Midbrain (tissue), 1 donor: ENCODE measurements at places on chromosomes 6 and 20.

DNA sequence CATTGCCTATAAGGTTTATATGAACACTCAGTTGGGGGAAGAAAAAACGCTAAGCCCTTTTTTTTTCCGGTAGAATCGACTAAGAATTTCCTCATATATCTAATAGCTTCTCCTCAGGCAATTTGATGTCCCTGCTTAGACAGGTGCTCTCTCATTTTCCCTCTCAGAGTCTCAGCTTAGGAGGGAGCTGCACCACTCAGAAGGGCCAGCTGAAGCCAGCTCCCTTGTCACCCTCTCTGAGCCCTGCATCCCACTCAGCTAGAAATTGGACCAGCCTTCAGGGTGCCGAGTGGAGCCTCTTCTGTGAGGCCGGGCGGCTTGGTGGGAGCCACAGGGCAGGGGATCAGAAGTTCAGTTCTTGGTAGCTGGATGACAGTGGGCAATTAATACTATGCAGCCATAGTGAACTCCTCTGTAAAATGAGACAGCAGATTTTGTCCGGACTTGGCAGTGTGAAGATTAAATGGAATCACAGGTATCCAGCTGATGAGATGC is 368.5 kb downstream of the MAFB start:
- no peak for DNase-seq

DNA sequence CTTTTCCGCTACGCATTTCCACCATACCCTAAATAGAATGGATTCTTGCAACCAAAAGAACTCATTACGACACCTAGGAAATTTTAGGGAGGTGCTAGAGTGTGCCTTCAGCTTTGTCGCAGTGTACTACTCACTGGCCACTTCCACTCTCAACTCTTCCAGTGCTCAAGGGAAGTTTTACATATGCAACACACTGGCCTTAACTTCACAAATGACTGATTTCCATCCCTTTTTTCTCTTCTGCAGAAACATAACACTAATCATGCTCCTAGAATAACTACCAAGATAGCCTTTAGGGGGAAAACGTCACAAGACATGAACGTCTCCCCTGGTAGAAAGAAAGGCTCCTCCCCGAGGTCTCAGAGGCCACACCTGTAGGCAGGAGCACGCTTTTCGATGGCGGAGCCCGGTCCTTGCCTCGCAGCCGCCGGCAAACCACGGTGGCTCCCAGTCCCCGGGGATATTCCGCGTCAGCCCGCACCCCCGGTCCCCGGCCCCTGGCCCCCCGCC is 584 bp downstream of the LYRM4 start:
- peak; percentile 48 for DNase-seq

GRCh38 chr6:156098839-156099238 is 643.2 kb upstream of the NOX3 start:
- DNase-seq, result no peak

DNA sequence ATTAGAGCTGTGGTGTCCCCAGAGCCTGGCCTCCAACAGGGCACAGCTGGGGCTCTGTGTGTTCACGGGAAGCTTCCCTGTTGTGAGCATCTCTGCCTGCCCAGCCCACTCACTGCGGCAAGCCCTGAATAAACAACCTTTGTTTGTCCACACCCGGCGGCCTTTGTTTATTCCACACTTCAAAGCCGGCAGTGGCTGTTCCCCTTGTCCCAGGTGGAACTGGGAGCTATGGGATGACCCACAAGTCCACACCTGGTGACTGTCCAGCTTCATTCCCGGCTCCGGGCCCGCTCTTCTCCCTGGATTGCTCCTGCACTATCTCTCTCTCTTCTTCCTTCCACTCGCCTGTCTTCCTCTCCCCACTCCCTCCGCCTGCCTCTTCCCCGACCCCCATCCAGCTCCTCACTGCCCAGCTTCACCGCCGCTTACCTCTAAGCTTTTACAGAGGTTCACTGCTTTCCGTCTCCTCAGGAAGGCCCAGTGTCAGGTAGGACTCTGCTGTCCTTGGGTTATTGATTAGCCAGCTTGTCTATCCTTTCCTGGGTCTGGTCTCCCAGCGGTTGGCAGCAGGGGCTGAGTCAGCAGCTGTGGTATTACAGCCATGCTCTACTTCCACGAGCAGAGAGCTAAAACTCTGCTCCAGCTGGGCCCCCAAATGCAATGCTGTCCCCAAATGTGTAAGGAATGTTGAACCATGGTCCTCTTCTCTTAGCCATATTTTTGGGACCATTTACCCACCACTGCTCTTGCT is 17.8 kb downstream of the DACT2 start:
- DNase-seq, result no peak

GRCh38 chr20:60085551-60086132 is 127.4 kb downstream of the CDH26 start:
- DNase-seq, result no peak

DNA sequence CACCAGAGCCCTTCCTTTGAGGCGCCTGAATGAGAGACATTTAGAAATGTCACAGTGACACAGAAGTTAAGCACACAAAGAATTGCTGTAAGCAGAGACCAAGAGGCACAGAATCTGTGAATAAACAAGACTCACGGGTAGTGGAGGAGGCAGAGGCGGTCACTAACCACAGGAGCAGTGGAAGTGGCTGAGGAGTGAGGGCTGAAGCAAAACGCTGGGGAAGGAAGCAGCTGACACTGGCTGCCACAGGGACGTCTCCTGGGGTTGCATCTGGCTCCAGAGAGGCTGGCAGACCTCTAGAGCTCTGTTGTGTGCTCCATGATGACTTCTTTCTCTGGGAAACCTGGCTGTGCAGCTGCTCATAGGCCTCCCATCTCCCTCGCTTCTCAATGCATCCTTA is 65.0 kb upstream of the SLC2A12 start:
- peak; percentile 36 for DNase-seq

- no peak for DNase-seq
Observed at GRCh38 chr6:61887423-61887822, 398.6 kb downstream of the KHDRBS2 start.

DNA sequence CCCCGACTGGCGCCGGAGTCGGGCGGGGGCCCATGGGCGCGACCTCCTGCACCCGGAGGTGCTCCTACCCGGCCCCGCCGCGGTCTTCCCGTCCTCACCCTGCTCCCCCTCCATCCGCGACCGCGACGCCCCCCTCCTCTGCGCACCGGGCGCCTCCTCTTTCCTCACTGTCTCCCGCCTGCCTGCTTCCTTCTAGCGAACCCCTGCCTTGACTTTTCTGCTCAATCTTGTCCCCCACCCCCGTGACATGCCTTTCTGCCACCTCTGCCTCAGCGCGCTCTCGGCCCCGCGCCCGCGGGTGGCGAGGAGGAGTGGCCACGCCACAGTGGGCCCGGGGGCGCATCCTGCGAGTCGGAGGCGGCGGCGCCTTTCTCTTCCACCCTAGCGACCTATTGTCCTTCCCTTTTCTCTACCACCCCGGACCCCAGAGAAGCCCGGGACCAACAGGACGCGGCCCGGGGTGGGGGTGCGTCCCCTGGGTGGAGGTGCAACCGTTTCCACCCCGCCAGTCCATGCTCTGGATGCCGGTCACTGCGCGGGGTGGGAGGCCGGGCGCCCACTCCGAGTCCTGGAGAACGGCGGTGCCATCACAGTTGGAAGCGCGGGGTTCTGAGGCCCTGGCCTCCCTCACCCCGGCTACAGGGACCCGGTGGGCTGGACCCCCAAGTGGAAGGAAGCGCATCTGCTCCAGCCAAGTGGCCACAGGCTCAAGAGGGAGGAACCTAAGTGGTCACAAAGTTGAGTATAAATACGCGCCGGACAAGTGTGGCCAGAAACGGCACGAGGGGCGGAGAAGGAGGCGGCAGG is 2.0 kb downstream of the PDE10A start:
- no peak for DNase-seq

- no peak for DNase-seq
Observed at GRCh38 chr6:158249340-158249836, 62.9 kb upstream of the TULP4 start.

- no peak for DNase-seq
Observed at GRCh38 chr6:99092461-99092860, 144.7 kb upstream of the FBXL4 start.

GRCh38 chr6:44271914-44272313 is 1.7 kb downstream of the TMEM151B start:
- no peak for DNase-seq

DNA sequence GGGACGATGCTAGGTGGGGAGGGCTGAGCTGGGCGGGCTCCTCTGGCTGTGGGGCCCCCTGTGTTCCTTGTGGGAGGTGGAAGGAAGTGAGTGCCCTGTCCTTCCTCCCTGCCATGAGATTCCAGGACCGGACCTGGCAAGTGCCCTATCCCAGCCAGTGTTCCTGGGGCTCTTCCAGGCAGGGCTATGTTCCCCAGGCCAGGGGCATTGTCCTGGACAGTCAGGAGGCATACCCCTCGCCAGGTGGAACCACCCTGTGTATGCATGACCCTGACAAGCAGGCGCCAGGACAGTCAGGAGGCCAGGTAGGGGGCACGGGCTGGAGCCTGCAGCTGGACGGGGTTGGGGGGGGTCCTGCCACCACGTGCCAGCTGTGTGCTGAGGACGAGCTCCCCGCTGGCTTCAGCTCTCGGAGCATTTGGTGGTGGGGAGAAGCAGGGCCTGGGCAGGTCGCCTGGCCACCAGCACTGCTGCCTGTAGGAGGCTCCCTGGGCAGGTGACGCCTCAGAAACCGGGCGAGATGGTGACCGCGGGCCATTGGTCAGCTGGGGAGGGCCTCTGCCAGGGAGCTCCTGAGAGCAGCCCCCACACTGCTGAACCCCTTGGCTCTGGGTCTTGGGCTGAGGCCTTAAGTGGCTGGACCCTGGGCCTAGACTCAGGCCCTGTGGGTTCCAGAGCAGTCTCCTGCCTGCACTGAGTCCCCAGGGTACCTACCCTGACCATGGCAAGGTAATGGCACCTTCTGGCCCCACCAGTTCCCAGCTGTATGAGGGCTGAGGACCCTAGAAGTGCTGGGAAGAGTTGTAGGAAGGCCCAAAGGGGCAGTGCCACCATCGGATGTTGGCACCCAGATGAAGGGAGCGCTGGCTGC is 694 bp downstream of the SLC17A9 start:
- no peak for DNase-seq

- DNase-seq, result no peak
Observed at GRCh38 chr20:11429889-11430519, 487.7 kb upstream of the BTBD3 start.

- peak; percentile 86 for DNase-seq
Observed at GRCh38 chr20:41173161-41173721, 35.9 kb downstream of the PLCG1 start.

DNA sequence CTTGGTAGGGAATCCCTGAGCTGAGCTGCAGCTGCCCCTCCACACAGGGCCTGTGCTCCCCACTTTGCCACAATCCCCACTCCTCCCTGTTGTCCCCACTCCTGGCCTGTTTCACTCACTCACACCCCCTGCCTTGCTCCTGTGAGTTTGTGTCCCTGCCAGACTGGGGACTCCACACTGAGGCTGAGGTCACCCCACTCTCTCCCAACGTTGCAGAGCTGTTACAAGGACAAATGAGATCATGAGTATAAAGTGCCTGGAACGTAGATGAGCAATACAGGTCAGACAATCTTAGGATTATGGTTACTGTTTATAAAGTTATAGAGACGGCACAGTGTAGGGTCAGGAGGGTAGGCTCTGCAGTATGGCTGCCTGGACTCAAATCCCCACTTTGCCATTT is 426.0 kb upstream of the SULF2 start:
- no peak for DNase-seq

GRCh38 chr20:49909499-49910339 is 5.6 kb downstream of the SPATA2 start:
- DNase-seq, result peak; percentile 56

GRCh38 chr6:166952567-166953486 is 3.5 kb downstream of the RNASET2 start:
- no peak for DNase-seq

DNA sequence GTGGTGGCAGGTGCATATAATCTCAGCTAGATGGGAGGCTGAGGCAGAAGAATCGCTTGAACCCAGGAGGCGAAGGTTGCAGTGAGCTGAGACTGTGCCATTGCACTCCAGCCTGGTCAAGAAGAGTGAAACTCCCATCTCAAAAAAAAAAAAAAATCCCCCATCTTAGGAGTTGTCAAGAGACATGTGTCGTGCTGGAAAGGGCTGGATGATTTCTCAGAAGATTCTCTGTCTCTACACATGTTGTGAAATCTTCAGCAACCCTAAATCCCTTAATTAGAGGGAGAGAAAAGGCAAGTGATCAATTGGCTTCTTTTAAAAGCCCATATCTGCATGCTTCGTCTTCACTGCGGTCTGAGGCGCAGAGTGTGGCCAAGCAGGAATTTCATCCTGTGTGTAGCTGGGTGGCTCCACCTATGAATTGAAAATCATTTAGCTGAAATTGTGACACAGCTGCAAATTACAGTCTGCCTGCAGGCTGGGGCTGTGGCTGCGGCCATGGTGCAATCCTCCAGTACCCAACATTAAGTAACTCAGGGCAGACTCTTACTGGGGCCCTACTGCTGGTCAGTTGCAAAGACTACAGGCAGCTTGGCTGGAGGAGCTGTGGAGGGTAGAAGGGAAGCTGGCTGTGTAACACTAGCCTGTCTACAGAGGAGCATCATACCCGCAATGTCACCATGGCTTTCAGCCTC is 3.2 kb upstream of the TGM3 start:
- no peak for DNase-seq

- peak; percentile 84 for DNase-seq
Observed at GRCh38 chr6:6676910-6677441, 88.5 kb downstream of the LY86 start.

DNA sequence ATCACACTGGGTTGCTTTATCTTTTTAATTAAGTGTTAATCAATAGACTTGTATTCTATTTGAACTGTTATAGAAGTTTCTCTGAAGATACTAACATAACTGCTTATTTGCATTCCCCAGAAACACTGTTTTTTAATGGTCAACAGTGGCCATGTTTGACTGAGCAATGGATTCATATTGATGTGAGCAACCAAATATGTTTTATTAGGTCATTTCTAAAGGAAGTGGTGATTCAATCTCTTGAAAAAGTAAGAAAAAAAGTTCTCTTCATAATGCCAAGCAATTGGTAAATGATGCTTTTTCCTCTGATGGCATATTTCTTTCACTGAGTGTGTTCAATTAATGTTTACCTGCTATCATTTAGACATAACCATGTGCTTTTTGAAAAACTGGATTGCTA is 593.0 kb upstream of the CITED2 start:
- DNase-seq, result no peak

DNA sequence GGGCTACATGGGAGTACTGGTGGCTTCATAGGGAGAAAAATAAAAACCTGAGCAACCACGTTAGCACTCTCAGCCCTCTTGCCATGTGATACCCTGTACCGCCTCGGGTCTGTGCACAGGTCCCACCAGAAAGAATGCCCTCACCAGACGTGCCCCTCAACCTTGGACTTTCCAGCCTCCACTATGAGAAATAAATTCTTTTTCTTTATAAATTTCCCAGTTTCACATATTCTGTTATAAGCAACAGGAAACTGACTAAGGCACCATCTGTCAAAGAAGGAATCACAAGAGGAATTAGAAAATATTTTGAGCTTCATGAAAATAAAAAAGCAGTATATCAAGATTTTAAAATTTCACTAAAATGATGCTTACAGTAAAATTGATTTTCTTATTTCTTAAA is 168.4 kb upstream of the BMP5 start:
- no peak for DNase-seq

GRCh38 chr6:157592541-157592940 is 211.6 kb downstream of the ZDHHC14 start:
- DNase-seq, result no peak

GRCh38 chr20:53077373-53078205 is 105.4 kb downstream of the TSHZ2 start:
- no peak for DNase-seq

GRCh38 chr20:16111172-16111832 is 461.9 kb downstream of the KIF16B start:
- no peak for DNase-seq

- no peak for DNase-seq
Observed at GRCh38 chr6:3531481-3531880, 74.6 kb upstream of the SLC22A23 start.
